ENCODE measurements at places on chromosomes 16 and 17. TPM values are rescaled to one million over a fixed set of nuclear protein-coding genes. Genes with fewer than 3 reads are reported as not detected.

The SLC22A31 gene
- not detected for total RNA-seq

The NGFR gene
- total RNA-seq: 8.0 TPM

DNA sequence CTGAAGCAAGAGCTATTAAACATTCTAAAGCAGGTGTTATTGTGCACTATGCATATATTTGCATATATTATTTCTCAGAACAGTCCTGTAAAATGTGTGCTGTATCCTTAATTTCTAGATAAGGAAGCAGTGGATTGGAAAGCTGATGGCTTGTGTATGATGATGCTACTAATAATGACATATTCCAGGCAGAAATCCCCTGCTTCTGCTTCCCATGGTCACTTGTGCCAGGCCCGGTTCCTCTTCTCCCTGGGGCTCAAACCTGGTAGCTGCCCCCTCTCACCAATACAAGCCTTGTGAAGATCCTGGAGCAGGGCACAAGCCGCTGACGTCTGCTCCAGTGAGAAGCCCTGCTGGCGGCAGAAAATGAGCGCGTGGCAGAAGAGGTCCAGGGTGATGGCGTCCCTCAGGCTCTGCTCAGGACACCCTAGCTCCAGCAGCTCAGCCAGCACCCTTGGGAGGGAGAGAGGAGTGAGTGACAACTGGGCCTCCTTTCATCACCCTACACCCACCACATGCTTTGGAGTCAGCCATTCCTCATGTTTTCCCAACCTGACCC is 1.8 kb downstream of the CFAP119 start:
- no peak for DNase-seq

DNA sequence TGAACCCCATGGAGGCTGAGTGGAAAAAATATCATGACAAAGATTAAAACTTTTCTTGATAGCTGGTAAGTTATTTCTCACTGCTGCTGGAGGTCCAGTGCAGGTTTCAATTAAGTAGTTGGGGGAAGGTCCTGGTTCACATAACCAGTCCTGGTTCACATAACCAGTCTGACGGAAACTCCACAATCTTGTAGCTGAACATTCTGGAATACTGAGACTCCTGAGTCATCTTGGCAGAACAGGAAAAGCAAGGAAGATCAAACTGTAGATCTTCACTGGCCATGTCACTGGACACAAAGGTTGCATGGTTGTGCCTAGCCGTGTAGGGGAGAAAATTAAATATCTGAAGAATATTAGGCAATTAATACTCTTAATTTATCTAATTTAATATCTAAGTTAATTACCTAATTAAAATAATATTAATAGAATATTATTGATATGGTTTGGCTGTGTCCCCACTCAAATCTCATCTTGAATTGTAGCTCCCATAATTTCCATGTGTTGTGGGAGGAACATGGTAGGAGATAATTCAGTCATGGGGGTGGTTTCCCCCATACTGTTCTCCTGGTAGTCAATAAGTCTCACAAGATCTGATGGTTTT is 48.6 kb upstream of the CNTNAP4 start:
- DNase-seq: no peak

DNA sequence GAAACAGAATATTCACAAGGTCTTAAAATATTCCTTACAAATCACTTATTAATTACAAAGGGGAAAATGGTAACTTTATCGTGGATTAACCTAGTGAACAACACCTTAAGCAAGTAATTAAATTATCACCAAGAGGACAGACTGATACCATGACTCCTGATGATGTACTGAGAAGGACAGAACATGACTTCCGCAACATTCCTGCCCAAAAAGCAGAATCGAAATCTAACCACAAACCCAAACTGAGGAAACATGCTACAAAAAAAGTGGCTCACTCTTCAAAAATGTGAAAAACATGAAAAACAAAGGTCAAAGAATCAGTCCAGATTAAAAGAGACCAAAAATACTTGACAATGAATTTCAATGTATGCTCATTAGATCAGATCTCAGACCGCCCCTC is 151.5 kb downstream of the AATF start:
- DNase-seq: no peak

All from Right ventricle myocardium superior (tissue), 1 donor.